Activated naive CD4-positive, alpha-beta T cell (primary cell): ENCODE measurements at places on chromosomes 7 and 10.

DNA sequence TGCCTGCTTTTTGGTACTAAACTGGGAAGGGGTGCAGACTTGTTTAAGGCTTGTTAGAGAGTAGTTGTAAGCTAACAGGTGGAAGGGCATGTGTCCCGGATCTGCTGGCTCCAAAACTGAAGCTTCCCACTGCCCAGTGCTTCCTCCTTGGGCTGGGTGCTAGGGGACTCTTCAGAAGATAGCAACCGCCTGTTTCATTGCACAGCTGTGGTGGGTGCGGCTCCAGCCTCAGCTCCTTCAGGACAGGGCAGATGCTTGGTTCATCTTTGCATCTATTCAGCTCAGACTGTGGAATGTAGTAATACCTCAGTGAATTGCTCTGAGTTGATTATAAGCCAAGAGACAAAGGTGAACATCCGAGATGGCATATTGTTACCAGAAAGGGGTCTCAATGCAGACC is 527.1 kb downstream of the TYW1 start:
- no peak for DNase-seq

DNA sequence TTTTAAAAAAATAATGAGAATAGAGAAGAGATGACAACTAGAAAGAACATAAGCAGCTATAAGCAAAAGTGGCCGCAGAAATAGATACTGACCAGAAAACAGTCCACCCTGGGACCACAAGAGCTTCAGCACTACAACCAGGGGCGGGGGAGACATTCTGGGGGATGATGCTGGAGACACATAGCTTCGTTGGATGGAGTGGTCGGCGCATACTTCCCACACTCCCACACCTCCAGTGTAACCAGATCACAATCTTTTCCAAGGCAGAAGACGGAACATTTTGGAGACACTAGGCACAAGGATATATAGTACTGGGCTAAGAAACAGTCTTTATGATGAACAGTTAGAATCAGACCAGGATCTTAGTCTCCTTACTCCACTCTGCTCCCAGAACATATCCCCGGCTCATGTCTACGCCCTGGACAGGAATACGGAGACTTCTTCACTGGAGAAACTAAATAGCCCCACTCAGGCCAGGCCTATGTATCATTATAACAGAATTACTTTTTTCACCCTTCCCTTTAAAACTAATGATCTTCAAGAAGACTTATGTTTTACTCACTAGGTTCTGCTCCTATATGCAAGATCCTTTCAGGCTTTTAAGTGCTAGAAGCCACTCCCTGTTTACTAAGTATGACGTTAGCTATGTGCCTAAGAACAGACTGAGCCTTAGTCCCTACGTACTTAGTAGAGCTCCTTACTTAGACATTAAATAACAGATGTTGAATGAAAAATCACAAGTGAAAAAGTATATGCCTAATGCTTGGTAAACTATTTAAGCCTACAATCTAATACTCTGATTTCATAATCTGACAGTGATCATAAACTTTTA is 169.6 kb downstream of the SRPK2 start:
- no peak for DNase-seq

- DNase-seq, result no peak
Measured at GRCh38 chr10:72229261-72230251, 13.5 kb upstream of the ASCC1 start.

DNA sequence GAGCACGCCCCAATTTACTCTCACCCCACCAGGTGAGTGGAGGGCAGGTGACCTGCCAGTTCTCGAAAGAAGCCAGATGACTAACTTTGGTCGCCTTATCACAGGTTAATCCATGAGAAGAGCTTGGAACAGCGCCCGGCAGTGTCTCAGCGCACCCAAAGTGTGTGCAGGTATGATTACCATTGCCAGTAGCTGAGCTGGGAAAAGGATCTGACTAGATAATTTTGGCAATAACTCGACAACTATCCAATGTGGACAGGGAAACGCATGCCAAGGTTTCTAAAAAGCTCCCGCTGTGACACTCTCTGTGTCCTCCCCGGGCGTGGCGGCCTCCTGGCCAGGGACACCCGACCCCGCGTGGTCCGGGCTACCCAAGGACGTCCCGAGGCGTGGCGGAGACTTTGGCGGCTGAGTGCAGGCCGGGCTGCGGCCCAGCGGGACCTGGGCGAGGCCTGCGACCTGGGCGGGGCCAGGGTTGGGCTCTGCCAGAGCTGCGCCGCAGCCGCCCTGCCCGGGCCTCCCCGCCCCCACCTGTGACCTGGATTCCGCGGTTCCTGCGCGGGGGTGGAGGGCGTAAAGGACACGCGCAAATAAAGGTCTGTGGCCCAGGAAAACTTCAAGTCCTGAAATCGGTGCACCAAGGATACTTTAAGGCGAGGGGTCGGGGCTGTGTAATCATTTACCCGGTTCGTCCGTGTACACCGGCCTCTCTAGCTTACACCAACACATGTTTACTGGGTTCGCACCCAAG is 13.7 kb upstream of the WAPL start:
- peak; percentile 9 for DNase-seq

- DNase-seq, result no peak
Measured at GRCh38 chr7:157002819-157003421, 7.5 kb downstream of the MNX1 start.

GRCh38 chr7:117777335-117778142 is 95.7 kb downstream of the CTTNBP2 start:
- no peak for DNase-seq

- DNase-seq, result no peak
Measured at GRCh38 chr7:46932676-46933424, 649.1 kb downstream of the TNS3 start.
